ENCODE measurements at places on chromosomes 12 and 14.

- peak; percentile 6 for DNase-seq
These were observed 10.0 kb upstream of the DDX47 start for GRCh38 chr12:12803186-12803585.

- no peak for DNase-seq
These were observed 403 bp downstream of the ATN1 start for GRCh38 chr12:6928022-6928702.

DNA sequence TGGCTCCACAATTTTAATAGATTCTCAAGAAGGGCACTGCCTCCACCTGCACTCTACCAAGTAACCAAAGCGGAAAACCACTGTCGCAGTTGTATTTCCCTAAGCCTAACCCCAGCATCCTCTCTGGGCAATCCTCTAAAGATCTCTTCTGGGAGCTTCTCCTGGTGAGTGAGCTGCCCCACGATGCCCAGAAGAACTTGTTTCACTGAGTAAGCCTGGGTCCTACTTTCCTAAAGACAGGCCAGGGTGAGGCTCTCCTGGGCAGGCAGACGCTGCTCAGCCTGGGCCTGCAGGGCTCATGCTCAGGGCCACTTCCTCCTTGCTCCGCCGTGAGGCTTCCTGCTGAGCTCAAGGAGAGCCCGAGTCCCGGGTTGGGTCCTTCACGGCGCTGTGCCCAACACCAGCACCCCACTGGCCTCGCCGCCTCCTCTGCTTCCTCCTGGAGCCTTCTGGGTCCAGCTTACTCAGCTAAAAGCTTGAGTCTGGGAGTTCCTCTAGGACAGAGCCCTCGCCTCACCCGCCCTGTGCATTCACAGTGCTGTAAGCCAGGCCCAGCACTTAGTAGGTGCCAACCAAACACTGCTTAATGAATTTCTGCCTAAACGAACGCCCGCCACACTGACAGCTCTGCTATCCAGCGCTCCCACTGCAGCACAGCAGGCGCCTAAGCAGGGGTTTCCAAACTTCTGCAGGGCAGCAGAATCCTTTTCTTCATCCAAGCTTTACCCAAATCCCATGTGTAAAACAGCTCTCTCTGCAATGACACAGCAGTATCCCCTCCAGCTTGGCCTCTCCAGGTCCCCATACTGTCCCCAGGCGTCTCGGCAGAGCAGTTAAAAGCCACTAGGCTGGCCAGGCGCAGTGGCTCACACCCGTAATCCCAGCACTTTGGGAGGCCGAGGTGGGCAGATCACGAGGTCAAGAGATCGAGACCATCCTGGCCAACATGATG, 5.7 kb downstream of the RAB35 start:
- peak; percentile 26 for DNase-seq

GRCh38 chr12:13007496-13008233, 7.6 kb upstream of the HEBP1 start:
- DNase-seq, result no peak

- DNase-seq, result no peak
These were observed 501.8 kb downstream of the ETNK1 start for GRCh38 chr12:23126794-23127193.

- no peak for DNase-seq
These were observed 461.1 kb downstream of the LRIG3 start for GRCh38 chr12:58459191-58459590.

GRCh38 chr12:19238540-19238939, 109.0 kb downstream of the PLEKHA5 start:
- DNase-seq, result no peak

DNA sequence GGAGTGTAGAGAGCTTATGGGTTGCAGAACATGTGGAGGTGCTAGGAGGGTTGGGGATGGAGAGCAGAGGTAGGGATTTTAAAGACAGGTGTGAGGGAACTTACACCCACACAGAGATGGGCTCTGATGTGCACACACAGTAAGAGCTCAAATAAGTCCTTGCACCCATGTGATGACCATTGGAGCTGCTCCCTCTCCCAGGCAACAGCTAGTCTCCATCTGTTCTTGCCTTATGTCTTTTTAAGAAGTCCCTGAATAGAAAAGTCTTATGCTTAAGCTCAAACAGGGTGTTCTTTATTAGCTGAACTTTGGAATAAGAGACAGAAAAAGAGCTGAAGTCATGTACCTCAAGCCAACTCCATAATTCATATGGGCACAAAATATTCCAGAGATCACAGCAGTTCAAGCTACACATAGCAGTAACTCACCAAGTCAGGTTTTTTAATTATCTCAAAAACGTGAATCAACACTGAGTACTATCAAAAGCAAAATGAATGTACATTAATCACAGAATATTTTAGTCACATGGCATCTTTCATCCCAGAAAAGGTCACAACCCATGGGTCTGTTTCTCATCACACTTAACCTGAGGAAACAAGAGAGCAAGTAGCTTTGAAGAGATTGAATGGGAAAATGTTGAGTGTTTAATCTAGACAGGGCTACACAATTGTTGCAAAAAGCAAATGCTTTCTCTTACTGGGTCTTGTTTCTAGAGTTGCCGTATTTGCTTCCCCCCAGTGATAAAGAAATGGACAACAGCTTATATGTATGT, 1513.6 kb upstream of the SEL1L start:
- no peak for DNase-seq

- no peak for DNase-seq
These were observed 15.0 kb upstream of the BICD1 start for GRCh38 chr12:32091696-32092095.
